ENCODE measurements at places on chromosomes 1 and 21.

DNA sequence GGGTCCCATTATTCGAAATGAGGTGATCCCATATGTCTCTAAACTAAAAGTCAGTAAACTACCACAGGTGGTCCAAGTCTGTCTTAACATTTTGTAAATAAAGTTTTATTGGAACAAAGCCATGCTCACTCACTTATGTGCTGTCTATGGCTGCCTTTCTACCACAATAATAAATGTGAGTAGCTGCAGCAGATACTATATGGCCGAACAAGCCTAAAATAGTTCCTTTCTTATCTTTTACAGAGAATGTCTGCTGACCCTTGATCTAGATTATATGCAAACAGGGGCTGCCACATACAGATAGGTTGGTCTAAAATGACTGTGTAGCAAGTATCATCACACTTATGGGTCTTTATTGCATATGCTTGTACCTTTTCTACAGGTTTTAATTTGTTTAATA, 140.0 kb downstream of the VAV3 start:
- no peak for DNase-seq

GRCh38 chr1:43054961-43055360, 96.3 kb upstream of the SLC2A1 start:
- no peak for DNase-seq

DNA sequence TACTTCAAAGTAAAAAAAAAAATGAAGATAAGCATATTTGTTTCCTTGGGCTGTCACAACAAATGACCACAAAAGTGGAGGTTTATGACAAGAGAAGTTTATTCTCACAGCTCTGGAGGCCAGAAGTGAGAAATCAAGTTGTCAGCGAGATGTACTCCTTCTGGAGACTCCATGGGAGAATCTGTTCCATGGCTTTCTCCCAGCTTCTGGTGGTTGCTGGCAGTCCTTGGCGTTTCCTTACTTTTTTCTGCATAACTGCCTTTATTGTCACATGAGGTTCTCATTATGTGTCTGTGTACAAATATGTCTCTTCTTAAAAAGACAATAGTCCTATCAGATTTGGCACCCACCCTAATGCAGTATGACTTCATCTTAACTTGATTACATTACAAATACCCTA, 398.3 kb downstream of the KCNT2 start:
- no peak for DNase-seq

DNA sequence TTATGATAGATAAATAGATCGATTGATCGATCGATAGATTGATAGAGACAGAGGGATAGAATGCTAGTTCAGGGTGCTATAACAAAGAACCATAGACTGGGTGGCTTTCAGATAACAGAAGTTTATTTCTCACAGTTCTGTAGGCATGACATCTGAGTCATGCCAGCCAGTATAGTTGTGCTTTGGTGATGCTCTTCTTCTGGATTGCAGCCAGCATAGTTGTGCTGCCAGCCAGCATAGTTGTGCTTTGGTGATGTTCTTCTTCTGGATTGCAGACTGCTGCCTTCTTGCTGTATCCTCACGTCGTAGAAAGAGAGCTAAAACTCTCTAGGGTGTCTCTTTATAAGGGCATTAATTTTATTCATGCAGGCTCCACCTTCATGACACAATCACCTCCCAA, 860.8 kb downstream of the BRINP3 start:
- no peak for DNase-seq

DNA sequence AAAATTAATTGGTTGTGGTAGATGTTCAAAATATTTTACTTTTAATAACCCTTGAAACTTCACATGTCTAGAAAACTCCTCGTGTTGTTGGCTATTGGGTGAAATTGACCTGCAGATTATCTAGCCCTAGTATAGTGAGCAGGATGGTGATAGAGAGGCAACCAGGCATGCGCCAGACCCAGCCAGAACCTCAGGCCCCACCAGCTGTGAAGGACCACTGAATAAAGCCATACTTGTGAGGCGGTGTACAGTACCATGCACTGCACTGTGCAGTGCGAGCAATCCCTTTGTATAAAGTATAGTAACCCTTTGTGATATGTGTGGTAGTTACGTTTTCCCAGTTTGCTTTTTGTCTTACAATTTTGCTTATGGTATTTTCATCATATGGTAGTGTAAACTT, 8.5 kb downstream of the TTF2 start:
- DNase-seq, result no peak

DNA sequence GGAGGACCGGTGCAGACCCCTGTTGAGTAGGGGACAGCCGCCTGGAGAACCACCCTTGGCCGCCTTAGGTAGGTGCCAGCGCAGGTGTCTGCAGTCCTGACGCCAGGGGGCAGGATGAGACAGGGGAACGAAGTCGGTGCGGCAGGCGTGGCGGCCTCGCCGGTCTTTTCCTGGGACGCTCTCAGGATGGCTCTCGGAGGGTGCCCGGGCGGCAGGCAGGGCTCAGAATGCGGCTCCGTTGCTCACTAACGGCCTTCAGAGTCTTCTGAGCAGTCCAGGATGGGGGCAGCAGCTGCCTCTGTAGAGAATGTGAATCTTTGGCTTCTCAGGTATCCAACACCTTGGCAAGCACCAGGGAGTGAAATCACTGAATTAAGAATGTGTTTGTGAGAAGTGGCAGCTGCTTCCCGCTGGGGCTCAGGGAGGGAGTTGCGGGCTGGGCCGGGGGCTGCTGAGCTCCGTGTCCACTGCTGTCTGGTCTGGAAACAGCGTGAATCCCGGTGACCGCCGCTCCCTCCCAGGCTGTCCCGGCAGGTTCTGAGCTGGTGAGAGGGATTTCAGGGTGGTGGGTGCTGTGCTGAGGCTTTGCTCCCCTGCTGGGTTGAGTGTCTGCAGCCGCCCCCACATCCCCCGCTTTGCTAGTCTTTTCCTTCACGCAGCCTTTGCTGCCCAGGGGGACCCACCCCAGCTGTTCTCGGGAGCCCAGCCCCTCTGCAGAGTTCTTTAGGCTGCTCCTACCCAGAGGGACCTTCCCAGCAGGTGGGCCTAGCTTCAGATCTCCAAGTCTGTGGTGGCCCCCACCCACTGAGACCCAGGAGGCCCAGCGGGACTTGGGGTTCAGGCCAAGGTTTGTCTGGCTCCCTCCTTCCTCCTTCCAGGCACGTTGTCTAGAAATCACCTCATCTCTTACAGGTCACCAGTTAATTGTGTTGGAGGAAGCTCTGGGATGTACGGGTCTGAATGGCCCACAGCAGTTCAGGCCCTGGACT, 11.1 kb upstream of the C1orf174 start:
- peak; percentile 68 for DNase-seq

DNA sequence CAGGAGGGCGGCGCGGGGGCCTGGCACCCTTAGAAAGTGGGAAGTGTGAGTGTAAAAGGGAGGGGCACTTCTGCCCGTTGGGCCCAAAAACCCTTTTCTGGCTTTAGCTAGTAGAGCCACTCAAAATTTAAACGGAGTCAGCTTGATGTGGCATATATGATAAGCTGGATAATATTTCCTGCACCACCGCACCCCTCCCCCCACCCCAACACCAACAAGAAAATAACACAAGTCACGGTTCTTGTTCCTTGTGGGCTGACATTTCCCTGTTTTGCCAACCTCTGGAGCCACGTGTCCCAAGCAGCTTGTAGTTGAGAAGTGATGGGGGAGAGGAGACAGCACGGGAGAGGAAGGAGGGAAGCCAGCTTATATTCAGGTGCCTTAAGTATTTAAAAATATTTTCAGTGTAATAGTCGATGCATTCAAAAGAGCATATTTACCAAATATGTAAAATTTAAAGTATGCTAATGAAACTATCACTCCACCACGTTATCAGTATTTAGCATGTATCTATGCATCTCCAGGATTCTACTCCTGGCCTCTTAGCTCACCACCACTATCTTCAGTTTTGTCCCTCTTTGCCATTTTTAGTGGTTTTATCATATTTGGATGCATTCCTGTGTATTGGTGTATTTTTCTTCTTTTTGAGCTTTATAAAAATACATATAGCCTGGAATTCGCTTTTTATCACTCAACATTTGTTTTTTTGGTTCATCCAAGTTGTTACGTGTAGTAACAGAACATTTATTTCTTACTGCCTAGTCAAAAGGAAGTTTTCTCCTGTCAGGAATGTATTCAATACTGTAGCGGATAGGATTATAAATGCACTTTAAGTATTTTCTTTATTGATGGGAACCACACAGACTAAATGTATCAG, 773 bp upstream of the DDX59 start:
- DNase-seq, result no peak

DNA sequence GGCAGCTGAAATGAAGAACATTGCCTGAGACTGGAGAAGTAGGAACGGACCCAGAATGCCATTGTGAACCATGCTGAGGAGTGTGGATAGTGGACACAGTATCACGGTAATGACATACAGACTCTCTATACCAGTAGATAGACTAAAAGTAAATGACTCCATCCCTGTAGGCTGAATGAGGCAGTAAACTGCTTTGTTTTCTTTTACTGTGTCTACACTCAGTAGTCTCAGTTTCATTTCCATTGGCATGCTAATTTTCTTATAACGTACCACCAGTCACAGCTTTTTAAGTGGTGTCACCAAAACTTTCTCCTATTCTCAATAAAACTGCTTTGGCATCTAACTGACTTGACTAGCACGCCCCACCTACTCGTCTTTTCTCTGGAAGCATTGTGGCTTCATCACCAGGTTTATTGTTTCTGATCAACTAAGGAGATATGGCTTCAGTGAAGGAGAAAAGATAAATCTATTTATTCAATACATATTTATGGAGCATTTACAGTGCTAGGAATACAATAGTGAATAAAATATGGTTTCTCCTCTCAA, 8.4 kb upstream of the ZNF697 start:
- DNase-seq, result no peak

GRCh38 chr1:71940261-71940660, 342.1 kb downstream of the NEGR1 start:
- no peak for DNase-seq
